ENCODE measurements at places on chromosomes 3 and 15. TPM values are rescaled to one million over a fixed set of nuclear protein-coding genes. Genes with fewer than 3 reads are reported as not detected.

DAPK2 gene
- total RNA-seq, result 3.7 TPM

LAMB2 gene
- 78.2 TPM for total RNA-seq

IQCH gene
- 7.8 TPM for total RNA-seq

FOXP1 gene
- total RNA-seq, result 178 TPM

CCR5 gene
- not detected for total RNA-seq

RTP1 gene
- 3.2 TPM for total RNA-seq

SLC12A1 gene
- total RNA-seq, result 5.8 TPM

LTF gene
- 0.92 TPM for total RNA-seq

ZNF280D gene
- total RNA-seq, result 96.2 TPM

SPSB4 gene
- total RNA-seq, result 7.2 TPM

SYNPR gene
- total RNA-seq, result 105 TPM

CHST2 gene
- 55.8 TPM for total RNA-seq

NRG4 gene
- total RNA-seq, result 1.8 TPM

DNAJB8 gene
- not detected for total RNA-seq

LRRC3B gene
- total RNA-seq, result 39.9 TPM

AGBL1 gene
- 3.0 TPM for total RNA-seq

Measured in diencephalon (tissue), 1 donor.